NCI-H1048 (cell line): ENCODE measurements at places on chromosomes 3 and 15.

DNA sequence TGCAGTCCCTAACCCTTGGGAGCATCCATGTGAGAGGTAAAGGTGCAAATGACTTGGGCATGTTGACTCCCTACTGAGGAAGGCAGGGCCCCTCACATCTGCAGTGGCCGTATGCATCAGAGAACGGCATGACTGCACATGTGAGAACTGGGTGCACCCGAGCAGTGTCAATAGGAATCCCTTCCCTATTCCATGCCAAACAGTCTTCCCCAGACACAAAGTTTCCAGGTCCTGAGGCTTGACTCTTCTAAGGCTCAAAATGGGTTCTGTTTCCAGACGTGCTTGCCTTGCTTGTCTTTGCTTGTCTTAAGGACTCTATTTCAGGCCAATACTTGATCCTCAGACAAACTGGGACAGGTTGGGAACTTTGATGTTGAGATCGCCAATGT lies 20.5 kb upstream of the ANPEP start:
- no peak for DNase-seq

DNA sequence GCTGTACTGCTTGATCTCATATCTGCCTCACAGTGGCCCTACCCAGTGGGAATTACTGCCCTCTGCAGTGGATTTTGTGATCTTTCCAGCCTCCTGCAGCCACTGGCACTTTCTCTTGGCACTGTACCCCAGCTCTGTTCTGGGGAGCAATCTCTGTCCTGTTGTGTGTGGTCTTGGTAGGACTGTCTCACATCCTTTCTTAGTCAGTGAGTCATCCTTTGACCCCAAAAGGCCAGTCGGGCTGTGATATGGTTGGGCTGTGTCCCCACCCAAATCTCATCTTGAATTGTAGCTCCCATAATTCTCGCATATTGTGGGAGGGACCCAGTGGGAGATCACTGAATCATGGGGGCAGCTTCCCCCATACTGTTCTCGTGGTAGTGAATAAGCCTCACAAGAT lies 133.3 kb upstream of the TPM1 start:
- DNase-seq: no peak

GRCh38 chr15:96187341-96188305 lies 142.9 kb upstream of the NR2F2 start:
- no peak for DNase-seq

DNA sequence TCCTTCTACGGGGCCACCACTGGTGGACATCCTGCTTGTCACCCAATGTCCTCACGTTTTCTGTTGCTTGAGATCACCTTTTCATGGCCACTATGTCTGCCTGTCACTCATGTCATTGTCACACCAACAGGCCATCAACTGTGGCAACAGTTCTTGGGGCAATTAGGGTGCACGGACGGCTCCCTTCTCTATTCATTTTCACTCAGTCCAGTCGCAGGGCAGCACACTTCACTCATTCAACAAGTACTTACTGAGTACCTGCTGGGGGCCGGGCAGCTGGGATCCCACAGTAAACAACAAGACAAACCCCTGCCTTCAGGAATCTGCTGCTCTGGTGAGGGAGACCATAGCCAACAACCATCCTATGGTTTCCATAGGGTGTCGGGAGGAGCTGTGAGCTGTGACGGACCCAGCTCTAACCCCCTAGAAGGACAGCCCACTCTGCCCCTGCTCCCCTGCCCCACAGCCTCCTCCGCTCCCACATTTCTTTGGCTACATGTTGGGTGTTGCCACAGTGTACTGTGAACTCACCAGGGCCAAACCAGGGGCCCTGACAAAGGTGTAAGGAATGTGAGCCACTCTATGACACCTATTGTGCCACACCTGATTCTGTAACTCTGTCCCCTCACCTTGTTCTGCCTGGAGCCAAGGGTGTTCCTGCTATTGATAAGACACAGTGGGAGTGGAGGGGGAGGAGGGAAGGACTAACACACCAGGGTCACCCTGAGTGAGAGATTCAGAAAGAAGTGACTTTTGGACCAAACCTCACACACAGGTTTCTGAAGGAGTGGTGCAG lies 1.9 kb downstream of the VILL start:
- no peak for DNase-seq

GRCh38 chr3:138898301-138898700 lies 48.6 kb downstream of the FOXL2 start:
- DNase-seq: no peak

DNA sequence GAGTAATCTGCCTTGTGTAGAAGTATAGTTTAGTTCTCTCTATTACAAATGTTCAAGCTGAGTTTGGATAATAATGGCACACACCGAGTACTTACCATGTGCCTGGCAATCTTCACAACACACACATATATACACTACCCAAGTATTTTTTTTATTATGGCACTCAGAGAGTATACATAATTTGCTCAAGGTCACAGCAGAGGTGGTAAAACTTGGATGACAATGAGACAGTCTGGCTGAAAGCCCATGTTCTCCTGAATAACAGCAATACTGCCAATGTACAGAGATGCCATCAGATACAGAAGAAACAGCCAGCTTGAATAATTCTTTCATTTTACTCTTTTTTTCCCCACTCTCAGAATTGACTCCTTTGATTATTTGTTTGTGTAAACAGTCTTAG lies 460.0 kb downstream of the CNTN6 start:
- no peak for DNase-seq

DNA sequence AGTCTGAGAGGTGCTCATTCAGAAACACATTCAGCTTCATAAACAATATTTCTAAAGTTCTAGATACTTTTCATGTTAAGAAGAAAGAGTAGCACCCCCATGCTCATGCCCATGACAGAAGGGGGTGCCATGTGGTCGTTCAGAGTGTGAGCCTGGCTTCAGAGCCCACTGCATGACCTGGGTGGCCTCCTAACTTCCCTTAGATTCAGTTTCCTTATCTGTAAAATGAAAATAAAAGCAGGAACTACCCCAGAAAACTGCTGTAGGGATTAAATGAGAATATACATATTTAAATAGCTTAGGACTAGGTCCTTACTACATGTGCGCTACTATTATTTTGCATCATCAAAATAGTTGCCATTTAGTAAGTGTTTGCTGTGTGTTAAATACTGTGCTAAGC lies 69.2 kb downstream of the ABHD5 start:
- DNase-seq: no peak

DNA sequence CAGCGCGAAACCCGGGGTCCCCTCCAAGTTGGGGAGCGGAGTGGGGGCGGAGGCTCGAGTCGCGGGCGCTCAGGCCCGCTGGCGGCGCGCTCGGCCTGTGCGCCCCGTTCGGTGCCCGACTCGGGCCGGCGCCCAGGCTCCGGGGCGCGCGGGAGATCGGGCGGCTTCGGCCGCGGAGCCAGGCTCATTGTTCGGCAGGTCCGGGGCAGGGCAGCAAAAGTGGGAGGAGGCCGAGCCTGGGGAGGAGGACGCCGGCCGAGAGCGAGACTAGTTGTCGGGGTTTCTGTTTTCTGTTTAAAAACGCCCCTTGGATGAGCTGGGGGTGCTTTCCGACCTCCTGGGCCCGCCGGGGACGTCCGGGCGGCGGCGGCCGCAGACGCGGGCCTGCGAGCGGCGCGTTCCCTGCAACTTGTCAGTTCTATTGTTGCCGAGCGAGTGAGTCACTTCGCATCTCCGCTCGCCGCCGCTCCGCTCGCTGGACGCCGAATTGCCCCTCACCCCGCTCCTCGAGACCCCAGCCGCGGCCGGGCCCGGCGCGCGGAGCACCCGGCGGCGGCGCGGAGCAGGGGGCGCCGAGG lies 676 bp downstream of the TCF12 start:
- no peak for DNase-seq

DNA sequence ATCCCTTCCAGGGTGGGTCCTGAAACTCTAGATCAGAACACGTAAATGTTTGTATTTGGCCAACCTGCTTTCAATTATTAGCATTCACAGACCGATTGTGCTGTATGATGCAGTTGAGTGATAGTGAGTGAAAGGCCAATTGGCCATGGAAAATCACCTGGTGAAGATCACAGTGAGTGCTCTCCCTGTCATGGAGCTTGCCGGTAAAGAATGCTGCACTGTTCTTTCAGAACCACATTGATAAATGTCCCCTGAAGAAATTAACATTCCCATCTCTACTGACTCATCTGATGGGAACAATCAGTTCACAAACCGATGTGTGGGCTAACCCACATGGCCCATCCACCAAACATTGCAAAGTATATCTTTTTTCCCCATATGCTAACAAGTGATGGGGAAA lies 324.8 kb upstream of the TBL1XR1 start:
- no peak for DNase-seq

DNA sequence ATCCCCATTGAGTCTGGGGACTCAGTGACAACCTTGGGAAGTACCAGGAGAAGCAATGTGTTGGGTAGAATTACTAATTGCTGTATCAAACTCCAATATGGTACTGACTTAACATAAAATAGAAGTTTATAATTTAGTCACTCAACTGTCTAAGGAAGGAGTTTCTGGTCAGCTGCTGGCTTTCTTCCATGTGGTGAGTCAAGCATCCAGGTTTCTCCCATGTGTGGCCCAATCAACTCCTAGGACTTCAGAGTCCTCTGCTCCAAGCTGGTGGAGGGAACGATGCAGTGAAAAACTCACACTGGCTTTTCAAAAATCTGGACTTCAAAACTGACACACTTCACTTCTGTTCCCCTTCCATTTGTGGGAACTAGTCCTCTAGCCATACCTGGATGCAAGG lies 25.2 kb downstream of the WNT5A start:
- DNase-seq: no peak

DNA sequence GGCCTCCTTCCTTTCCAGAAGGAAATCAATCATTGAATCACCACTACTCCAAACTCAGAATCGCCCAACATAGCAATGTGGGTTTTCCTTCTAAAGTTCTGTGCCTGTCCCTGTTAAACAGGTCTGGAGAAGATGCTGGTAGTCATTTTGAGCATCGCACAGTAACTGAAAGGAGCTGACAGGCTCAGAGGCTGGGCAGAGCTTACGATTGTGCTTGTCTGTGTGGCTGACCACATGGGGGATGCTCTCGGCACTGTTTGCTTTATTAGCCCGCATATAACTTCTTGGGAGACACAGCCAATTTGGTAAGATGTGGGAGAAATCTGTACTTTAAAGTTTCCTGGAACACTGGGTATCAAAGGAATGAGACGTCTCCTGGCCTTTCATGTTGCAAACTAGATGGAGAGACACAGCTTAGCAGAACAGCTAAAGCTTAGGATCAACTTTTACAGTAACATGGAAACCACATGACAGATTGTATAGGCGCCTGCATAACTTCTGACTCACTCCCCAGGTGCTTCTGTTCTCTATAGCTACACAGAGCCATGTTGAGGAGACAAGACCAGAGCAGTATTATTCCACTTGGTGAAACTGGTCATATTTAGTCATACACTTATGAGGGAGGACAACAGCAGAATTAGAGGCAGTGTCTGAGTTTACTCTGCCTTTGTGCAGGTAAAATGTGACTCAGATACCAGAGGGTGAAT lies 374.1 kb downstream of the RORA start:
- no peak for DNase-seq

DNA sequence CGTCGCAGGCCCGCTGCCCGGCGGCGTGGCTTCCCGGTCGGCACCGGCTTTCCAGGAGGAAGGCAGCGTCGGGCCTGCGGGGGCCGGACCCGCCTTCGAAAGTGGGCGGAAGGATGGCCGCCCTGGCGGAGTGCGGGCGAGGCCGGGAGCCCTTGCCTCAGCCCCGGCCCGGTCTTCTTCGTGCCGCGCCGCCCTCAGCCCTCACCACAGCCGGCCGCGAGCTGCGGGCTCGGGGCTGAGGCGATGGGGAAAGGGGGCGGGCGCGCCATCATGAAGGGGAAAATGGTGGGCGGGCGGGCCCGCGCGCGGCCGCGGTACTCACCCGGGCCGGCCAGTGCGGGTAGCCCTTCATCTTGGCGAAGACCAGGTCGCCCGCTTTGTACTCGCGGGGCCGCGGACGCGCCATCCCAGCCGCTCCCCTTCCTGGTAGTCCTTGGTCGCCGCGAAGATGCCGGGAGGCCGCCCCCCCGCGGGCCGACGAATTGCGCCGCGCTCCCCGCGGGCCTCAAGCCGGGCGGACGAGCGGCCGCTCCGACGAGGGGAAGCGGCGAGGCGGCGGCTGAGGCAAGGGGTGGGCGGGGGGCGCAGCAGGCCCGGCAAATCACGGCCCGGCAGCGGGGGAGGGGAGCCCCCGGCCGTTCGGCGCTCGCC lies 489 bp downstream of the HDGFL3 start:
- DNase-seq: no peak

GRCh38 chr15:66800584-66801235 lies 98.7 kb downstream of the SMAD6 start:
- no peak for DNase-seq

DNA sequence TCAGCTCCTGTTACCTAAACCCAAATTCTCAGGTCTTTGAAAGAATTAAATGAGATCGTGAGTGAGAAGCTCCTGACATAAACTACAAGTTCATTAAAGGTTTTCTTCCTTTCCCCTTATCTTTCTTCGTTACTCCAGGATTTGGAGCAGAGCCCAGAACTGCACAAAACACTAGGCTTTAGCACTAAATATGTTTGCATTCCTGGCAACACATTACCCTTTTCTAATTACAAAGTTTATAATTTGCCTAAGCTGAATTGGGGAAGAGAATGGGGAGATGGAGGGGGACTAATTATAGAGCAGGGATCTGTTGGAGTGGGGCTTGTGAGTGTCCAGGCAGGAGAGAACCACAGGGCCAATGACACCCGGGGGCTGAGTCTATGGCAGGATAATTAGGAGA lies 109.7 kb downstream of the SV2B start:
- DNase-seq: no peak
